ENCODE measurements at places on chromosomes 4 and X.
A peak's percentile ranks its signal among the peaks of the same experiment; 100 is the strongest.

- no peak for DNase-seq
Observed at GRCh38 chrX:65999563-66000148, 40.2 kb downstream of the VSIG4 start.

DNA sequence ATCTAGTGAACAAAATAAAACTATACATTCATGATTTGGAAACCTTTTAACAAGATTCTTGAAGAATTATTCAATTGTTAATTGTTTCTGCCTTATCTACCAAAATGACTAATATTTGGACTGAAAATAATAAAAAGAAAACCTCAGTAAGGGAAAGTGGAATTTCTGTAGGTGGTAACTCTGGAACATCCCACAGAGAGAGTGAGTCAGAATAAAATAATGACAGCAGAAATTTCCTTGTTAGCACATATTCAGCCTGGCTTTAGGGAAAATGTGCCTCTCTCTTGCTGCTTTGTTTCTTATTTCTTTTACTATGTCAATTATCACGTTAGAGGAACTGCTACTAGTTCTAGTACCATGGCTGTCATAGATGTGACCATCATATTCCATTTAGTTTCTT, 421.5 kb upstream of the GNPDA2 start:
- no peak for DNase-seq

- no peak for DNase-seq
Observed at GRCh38 chrX:96140796-96141195, 543.8 kb upstream of the DIAPH2 start.

GRCh38 chrX:154749856-154750255, 1.0 kb downstream of the GAB3 start:
- DNase-seq: no peak

DNA sequence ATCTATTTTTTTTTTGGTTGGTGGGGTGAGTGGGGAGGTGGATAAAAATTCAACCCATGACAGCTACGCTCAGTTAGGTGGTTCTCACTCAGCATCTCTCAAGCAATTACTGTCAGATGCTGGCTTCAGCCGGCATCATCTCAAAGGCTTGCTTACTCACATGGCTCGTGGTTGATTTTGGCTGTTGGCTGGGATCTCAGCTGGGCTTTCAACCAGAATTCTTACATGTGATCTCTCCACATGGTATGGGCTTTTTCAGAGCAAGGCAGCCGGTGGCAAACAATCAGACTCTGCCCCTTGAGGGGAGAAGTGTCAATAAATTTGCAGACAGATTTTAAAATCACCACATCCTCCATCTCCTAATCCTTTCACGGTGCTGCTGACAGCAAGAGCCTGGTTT, 47.2 kb downstream of the SLC34A2 start:
- peak; percentile 83 for DNase-seq

DNA sequence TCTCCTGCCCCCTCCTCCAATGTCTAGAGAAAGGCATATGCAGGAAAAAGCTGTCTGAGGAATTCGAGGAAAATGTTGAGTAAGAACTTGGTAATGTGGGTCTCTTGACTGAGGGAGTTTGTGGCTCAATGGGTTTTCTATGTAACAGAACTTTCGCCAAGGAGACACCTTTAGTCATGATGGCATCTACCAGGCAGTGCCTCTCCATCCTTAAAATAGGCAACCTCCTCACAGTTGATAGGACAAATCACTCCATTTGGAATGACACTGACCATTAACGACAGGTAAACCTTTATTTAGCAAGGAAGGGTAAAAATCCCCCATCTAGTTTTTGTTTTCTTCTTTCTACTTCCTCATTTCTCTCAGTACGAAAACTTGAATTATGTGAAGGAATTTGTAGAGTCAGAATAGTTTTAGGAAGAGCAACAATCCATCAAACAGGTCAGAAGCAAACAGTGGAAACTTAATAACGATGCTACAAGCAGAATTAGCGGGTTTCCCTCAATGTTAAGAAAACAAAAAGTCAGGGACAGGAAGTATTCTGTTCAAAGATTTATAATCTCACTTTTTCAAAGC, 2.7 kb downstream of the GSX2 start:
- DNase-seq: no peak

- DNase-seq: no peak
Observed at GRCh38 chr4:33063241-33063640, 2343.1 kb downstream of the PCDH7 start.

- DNase-seq: no peak
Observed at GRCh38 chrX:73850124-73851013, 287.4 kb downstream of the CHIC1 start.

DNA sequence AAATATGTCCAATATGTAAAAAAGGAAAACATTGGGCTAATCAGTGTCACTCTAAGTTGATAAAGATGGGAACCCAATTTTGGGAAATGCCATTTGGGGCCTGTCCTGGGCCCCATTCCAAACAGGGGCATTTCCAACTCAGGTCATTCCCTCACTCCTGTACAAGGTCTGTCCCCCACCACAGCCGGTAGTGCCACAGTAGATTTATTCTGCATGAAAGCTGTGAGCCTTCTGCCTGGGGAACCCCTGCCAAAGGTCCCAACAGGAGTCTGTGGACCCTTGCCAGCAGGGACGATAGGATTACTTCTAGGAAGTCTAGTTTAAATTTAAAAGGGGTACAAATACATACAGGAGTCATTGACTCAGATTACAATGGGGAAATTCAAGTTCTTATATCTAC, 317.6 kb upstream of the GNPDA2 start:
- DNase-seq: peak; percentile 13

GRCh38 chr4:119328695-119329094, 6.8 kb upstream of the FABP2 start:
- no peak for DNase-seq

DNA sequence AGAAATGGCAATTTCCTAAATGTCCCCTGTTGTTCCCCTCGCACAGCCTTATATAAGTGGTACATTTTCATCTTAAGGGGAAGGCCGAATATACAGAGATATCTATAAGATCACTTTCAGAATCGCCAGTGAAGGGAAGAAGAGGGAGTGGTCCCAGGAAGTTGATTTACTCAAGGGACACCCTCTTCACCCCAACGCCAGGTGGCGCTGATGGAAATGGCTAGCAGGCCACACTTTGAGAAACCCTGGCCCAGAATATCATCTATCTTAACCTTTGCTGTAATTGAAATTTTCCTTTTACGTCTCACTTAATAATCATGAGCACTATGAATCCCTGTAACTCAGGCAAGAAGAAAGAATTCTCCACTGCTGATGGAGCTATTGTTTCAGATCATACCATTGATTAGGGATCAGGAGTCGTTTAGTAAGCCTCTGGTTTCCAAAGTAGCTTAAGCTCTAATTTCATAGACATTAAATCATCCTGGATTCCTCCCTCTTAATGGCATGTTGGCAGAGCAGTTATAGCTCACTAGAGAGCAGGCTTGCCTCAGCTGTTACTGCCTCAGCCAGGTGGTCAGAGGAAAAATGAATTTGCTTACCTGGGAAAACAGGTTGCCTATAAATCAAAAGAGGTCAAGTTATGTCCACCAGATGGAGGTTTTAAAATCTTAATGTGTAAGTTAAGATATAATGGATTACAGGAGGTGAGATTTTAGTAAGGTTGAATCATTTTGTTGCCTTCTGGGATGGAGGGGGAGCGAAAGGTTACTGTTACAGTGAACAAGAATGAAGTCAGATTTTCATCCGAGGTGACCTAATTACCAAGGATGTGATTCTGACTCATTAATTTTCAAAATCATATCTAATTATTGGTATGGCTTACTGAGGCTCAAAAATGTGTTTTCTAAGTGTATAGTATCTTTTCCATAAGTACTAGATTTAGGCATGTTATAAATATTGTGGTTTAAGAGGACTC, 941.2 kb upstream of the TENM3 start:
- no peak for DNase-seq

DNA sequence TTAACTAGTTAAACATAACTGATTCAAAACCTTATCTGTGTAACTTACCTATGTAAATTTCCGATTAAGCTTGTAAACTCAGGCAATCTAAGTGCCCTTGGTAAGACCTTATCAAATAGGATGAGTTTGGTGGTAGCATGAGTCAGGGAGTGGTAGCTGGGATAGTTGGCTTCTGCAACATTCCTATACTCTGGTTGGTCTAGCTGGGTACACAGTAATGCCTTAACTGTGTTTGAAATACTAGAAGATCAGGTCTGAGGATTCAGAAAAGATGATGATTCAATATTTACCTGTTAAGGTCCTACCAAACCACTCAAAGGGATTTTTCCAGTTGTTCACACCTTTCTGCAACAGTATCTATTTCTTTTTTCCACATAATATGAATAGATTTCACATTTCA, 5.3 kb downstream of the YIPF7 start:
- DNase-seq: no peak

DNA sequence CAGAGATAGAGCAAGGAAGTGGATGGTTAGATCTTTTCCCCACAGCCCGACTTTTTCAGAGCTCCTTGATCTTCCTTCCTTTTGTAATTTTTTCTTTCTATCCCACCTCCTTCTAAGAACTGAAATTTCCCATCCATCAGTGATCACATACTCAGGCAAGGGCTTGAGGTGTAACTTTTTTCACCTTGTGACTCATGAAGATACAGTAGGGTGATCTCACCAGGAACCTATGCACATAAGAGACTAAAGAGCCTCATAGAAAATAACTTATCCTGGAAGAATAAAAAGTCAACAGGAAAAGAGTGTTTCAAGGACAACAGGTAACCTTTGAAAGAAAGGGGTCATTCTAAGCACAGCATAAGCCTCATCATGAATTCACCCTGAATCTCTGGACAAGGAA, 131.2 kb upstream of the HCCS start:
- no peak for DNase-seq

DNA sequence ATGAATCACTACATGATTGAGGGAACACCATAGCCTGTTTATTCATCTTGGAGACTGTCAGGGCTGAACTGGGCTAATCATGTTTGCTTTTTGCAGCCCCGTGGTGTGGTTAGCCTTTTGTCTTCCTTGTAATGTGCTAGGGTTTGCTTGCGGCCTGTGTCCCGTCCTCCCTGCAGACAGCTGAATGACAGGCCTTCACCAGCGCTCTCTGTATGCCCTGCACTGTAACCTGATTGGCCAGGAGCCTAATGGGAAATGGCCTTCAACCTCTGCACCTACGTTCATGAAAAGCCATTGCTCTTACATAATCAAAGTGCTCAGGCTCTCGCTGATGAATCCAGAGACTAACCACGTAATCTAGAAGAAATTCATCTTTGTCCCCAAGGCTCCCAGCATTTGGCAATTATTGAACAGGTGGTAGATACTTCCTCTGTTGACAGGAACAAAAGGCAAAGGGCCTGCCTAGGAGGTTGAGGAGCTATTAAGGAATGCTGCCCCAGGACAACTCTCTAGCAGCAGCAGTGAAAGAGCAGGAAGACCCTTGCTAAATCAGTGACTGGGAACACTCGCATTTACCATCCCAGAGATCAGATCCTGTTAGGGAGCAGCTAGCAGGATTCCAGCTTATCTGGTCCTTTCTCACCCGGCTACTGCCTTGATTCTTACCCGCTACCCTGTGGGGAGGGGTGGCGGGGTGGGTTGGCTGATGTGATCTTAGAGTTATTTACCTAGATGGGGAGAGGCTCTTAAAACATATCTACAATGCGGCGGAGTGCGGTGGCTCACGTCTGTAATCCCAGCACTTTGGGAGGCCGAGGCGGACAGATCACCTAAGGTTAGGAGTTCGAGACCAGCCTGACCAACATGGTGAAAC, 42.3 kb upstream of the FAT1 start:
- no peak for DNase-seq

- no peak for DNase-seq
Observed at GRCh38 chrX:153925739-153926551, at the start of gene ARHGAP4. Gene ARHGAP4 (minus strand): TSS chrX:153926264. CDS start chrX:153926202, 62 bp downstream.

DNA sequence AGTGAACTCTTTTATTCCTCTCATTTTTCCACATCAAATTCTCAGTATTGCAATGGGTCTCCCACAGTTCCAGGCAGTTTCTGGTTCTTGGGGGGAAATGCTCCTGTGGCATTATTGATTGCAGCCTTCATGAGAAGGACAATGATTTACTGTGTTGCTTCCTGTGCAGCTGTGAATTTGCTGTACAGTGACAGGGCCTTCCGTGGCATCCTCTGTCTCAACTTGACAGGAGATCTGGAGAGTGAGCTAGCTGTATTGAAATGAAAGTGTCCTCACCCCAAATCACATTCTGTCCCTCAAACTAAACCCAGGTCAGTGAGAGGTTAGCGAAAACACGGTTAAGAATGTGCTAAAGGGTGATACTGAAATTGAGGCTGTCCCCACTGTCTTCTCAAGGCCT, 77.1 kb upstream of the ATOH1 start:
- no peak for DNase-seq

GRCh38 chrX:139739138-139739537, 31.2 kb upstream of the MCF2 start:
- DNase-seq: no peak

DNA sequence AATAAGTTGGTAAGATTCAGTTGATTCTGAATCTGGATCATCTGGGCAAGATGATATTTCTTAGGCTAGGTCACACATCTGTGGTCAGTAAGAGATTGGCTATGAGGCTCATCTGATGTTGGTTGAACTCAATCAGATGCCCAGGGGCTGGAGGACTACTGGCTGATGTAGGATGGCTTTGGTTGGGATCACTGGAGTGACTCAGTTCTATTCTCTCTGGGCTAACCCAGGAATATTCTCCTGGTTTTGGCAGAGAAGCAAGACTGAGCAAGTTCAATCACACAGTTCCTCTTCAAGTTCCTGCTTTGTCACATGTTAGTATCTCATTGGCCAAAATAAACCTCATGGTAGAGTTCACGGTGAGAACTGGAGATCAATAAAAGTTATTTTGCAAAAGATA, 902.3 kb upstream of the SLIT2 start:
- no peak for DNase-seq

GRCh38 chrX:2689773-2690666, 1.1 kb upstream of the CD99 start:
- no peak for DNase-seq

DNA sequence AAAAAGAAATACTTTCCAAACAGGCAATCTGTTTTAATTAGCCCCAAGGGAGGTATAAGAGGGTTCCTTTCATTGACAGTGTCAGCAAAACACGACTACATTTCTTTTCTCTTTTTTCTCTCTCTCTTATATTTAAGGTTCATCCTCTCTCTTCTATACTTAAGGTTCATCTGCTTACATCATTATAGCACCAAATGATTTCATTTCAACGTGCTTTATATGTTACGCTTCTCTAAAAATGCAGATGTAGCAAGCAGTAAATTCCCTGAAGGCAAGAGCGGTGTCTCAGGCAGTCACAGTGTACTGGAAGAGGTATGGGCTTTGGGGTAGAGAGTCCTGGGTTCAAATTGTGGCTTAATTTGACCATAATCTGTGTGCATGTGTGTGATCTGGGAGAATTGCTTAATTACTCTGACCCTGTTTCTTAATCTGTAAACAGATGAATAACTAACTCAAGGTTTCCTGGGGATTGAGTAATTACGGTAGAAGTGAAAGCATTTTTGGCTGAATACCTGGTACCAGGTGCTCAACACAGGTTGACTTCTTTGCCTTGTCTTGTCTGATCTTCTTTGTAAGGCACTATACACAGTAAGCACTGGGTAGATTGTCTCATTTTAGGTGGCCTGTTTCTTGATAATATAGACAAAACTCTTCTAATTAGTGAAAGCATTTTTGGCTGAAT, 180.8 kb downstream of the SPRY1 start:
- no peak for DNase-seq

- DNase-seq: no peak
Observed at GRCh38 chrX:9373789-9374188, 91.1 kb upstream of the TBL1X start.

- peak; percentile 56 for DNase-seq
Observed at GRCh38 chr4:113050371-113050755, 910 bp downstream of the ANK2 start.

GRCh38 chr4:183384983-183385382, 59.5 kb upstream of the CDKN2AIP start:
- DNase-seq: no peak

GRCh38 chrX:153791104-153791852, 2.9 kb downstream of the IDH3G start:
- peak; percentile 55 for DNase-seq

GRCh38 chr4:139402436-139402835, 51.5 kb upstream of the RAB33B start:
- DNase-seq: no peak
